Tibial nerve (tissue), 4 donors: ENCODE measurements at places on chromosomes 7 and 10. TPM values are rescaled to one million over a fixed set of nuclear protein-coding genes. Genes with fewer than 3 reads are reported as not detected.

DNA sequence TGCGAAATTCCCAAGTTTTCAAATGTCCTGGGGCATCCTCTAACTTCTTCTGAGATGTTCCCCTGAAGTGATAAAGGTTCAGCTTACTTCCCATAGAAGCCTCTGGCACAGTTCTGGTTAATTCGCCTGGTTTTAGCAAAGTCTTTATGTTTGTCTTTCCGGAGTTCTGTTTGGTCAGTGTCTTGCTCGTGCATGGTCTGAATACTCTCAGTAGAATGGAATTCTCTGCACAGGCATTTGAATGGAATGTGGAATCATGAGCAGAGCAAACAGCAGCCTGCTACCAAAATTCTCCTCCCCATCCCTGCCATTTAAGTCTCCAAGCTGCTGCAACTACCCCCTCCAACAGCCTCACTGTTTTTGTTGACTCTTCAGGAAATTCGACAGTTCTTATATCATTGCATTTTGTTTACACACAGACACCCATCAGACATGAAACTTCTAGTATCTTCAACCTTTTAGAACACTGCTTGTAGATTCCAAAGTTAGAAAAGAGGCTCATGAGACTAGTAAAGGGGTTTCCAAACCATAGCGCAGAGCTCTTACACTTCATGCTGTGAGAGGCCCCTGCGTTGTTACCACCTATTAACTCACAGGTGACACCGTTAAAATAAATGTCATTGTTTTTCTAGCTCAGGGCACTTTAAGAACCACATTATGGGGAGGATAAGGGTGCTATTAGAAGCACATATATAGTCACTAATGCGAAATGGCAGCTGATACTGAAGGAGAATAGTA, 129.7 kb downstream of the PLCE1 start:
- DNase-seq, result no peak

- DNase-seq, result no peak
These were observed 17.4 kb downstream of the PDGFA start for GRCh38 chr7:502296-502695.

DNA sequence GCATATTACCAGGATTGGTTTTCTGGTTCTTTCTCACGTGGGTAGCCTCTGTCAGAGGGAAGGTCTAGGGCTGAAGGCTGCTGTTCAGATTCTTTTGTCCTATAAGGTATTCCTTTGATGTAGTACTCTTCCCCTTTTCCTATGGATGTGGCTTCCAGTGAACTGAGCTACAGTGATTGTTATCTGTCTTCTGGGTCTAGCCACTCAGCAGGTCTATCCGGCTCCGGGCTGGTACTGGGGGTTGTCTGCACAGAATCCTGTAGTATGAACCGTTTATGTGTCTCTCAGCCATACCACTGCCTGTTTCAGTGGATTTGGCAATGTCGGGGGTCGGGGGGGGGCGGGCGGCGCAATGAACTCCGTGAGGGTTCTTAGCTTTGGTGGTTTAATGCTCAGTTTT, 84.5 kb upstream of the C10orf90 start:
- DNase-seq, result no peak

PTPRE gene
- 22.0 TPM for total RNA-seq

GRCh38 chr10:110045772-110046171, 38.0 kb downstream of the ADD3 start:
- no peak for DNase-seq

- no peak for DNase-seq
These were observed 84.6 kb downstream of the MAD1L1 start for GRCh38 chr7:2148189-2148588.
